Stimulated activated CD4-positive, alpha-beta T cell treated with anti-CD3 and anti-CD28 coated beads, Interleukin-2, amount 100 ng/mL, for 24 hours (primary cell): ENCODE measurements at places on chromosomes 12 and 14.

DNA sequence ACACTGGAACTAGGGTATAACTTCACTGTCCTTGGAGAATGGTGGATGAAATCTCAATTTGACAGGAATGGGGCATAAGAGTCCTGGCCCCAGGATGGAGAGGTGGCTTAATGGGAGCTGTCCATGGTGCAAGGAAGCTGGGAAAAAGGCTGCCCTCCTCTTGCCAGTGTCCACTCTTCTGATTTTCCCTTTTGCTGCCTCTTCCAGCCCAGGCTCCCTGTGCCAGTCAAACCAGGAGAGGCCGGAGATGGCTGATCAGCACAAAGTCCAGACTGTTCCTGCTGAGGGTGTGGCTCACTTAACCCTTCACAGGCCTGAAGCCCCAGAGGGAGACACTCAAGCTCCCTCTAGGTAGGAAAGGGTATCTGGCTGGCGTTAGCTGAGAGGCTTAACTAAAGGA, at the start of gene MYO1A:
Gene MYO1A (minus strand): TSS at position 240 of the 400 bp plus-strand sequence. CDS start 1,806 bp downstream, outside the sequence.
- DNase-seq = no peak

GRCh38 chr12:74227846-74228545, 309.6 kb upstream of the ATXN7L3B start:
- DNase-seq = no peak

DNA sequence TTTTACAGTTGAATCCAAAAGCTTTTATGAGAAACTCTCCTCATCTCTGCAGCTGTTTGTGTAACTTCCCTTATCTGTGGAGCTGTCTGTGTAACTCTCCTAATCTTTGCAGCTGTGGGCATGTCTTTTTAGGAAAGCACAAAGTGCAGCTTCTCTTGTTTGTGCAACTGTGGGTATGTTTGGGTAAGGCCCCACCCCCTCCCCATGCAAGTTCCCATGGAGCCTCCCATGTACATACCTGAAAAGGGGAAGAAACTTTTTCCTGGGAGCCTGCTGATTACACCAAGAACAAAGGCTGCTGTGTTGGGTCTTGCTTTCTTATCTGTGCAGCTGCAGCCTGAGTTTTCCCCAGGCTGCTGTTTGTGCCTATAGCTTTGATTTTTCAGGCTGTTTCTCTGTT, 42.7 kb upstream of the CDKN3 start:
- DNase-seq = no peak

GRCh38 chr14:33737446-33737845, 213.4 kb downstream of the EGLN3 start:
- DNase-seq = no peak

DNA sequence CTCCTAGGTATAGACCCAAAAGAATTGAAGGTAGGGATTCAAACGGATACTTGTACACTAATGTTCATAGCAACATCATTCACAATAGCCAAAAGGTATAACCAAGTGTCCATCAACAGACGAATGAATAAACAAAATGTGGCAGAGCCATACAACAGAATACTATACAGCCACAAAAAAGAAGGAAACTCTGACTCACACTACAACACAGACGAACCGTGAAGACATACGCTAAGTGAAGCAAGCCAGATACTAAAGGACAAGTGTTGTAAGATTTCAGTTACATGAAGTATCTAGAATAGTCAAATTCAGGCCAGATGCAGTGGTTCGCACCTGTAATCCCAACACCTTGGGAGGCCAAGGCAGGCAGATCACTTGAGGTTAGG, 19.1 kb downstream of the CAMKK2 start:
- DNase-seq = no peak

- DNase-seq = no peak
Observed at GRCh38 chr12:75815756-75816155, 215.8 kb downstream of the PHLDA1 start.

- DNase-seq = no peak
Observed at GRCh38 chr12:66132408-66132807, 1.9 kb upstream of the LLPH start.

GRCh38 chr12:6722863-6723262, 983 bp upstream of the COPS7A start:
- DNase-seq = no peak

- no peak for DNase-seq
Observed at GRCh38 chr12:30914986-30915591, 11.5 kb upstream of the TSPAN11 start.

GRCh38 chr12:87274594-87275245, 754.5 kb downstream of the C12orf50 start:
- no peak for DNase-seq

- DNase-seq = no peak
Observed at GRCh38 chr12:70581208-70581607, 56.0 kb downstream of the PTPRB start.

DNA sequence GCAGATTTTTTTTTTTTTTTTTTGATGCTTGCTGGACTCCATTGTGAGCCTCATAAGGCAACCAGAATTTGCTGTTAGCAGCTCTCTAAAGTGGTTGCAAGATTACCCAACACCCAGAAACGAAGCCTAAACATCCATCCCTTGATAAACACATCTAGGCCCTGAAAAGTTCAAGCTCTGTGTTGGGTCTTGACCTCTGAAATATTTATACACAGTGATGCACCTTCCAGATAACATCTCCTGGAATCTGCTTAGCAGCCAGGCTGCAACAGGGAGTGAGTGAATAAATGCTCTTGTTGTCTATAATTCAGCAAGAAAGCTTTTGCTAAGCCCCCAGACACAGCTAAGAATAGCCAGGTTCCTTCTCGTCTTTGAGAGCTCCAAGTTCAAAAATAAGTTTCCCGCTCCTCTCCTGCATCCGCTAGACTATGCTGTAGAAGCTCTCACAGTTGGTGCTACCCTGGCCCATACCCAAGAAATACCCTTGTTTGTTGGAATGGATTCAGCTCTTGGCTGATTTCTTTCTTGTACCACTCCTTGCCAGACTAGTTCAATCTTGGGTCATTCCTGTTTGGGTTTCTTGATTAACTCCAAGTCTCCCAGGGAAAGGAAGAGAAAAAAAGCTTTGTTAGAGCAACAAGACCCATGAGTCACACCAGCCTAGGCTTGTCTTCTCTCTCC, 610.6 kb upstream of the TBX3 start:
- no peak for DNase-seq

- DNase-seq = no peak
Observed at GRCh38 chr14:92944976-92945375, 22.0 kb downstream of the CHGA start.

DNA sequence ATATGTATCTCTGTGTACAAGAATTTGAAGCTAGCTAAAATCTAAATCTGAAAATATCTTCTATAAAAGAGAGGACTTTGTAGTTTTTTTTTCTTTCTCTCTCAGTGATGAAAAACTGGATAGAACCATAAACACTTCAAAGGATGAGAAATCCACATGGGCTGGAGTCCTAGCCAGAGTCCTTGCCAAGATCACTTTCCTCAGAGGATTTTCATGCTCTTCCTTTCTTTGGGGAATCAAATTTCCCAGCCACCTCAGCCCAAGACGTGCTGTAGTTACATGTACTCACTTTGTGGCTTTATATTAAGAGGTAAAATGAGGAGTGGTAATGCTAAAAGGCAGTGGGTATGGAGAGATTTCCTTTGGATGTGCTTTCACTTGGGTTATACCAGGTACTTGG, 110.3 kb downstream of the SLC38A1 start:
- DNase-seq = no peak

- no peak for DNase-seq
Observed at GRCh38 chr14:68380329-68380741, 412.5 kb downstream of the ZFP36L1 start.

DNA sequence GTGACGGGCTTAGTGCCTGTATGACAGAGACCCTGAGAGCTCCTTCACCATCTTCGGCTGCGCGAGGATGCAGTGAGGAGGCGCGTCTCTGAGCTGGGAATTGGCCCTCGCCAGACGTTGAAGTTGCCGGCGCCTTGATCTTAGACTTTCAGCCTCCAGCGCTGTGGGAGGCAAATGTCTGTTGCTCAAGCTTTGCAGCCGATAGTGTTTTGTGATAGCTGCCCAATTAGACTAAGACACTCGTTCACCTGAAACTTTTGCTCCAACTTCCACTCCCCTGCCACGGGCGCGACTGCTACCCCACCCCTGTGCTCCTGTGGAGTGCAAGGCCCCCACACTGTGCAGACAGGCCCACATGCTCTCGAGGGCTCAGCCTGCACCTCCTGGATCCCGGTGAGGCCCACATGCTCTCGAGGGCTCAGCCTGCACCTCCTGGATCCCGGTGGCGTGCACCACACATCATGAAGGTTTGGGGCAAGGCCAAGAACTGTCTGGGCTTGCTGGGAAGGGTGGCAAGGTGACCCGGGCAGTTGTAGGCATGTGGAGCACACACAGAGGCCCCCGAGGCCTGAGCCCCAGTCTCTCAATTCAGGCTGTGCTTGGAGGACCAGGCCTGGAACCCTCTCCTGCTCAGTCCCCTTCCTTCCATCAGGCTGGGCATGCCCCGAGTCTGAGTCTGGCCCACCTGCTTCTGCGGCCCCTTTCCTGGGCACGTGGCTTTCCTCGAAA, 324.6 kb downstream of the TMEM121 start:
- DNase-seq = no peak

DNA sequence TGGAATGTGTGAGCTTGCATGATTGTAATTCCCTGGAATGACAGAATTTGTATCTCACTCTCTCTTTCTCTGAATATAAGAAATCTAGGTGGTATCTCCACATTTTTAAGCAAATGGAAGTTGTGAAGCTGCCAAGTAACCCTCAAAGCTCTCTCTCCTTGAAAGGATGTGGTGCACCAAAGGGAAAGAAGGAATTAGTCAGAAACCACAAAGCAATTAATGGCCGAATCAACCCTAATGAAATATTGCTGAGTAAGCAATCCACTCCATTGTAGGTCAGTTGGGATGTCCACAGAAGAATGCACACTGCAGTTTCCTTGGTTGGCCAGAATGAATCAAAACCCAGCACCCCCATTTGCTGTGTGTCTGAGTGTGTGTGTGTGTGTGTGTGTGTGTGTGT, 153.5 kb downstream of the KCNA5 start:
- DNase-seq = no peak

DNA sequence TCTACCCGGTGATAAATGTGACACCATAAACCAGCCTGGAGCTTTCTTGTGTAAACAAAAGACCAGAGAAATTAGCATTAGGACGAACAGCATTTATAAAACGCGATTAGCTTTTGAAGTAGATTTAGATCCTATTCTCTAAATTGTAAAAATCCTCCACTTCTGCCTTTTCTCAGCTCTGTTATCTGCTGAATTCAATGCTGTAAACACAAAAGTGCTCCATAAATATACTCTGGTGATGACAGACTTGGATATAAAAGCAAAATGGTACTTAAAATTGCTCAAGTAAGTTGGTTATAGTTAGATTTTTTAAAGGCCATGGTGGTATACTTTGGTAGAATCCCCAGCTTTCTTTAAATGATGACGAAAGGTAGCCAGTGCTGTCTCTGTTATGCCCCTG, 114.6 kb upstream of the RMST start:
- DNase-seq = no peak

GRCh38 chr14:32552766-32553165, 223.7 kb downstream of the AKAP6 start:
- DNase-seq = no peak

DNA sequence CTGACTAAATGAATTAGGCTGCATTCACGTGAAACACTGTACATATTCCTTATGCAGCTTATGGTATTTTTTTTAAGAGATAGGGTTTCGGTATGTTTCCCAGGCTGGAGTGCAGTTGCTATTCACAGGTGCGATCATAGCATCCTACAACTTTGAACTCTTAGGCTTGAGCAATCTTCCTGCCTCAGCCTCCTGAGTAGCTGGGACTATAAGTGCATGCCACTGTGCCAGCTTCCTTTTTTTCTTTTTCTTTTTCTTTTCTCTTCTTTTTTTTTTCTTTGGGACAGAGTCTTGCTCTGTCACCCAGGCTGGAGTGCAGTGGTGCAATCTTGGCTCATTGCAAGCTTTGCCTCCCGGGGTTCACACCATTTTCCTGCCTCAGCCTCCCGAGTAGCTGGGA, 35.8 kb upstream of the SPPL3 start:
- DNase-seq = no peak

DNA sequence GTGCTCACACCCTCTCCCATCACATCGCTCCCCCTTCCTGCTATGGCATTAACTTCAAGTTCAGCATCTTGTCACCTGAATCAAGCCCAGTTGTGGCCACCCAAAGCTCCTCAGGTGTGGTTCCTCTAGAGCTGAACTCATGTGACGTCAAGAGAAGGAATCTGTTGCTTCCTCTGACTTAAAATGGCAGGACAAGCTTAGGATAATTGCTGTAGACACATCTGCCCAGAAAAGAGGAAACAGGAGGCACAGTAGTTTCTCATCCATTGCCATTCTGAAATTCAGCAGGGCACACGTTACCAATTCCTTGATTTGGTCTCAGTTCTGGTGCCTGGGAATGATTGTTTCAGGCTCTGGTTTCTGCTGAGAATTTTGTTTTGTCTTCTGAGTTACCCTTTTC, 52.1 kb downstream of the RCOR1 start:
- DNase-seq = no peak

- no peak for DNase-seq
Observed at GRCh38 chr12:11834104-11834812, 184.8 kb downstream of the ETV6 start.

GRCh38 chr14:44170101-44170500, 337.0 kb downstream of the FSCB start:
- no peak for DNase-seq

DNA sequence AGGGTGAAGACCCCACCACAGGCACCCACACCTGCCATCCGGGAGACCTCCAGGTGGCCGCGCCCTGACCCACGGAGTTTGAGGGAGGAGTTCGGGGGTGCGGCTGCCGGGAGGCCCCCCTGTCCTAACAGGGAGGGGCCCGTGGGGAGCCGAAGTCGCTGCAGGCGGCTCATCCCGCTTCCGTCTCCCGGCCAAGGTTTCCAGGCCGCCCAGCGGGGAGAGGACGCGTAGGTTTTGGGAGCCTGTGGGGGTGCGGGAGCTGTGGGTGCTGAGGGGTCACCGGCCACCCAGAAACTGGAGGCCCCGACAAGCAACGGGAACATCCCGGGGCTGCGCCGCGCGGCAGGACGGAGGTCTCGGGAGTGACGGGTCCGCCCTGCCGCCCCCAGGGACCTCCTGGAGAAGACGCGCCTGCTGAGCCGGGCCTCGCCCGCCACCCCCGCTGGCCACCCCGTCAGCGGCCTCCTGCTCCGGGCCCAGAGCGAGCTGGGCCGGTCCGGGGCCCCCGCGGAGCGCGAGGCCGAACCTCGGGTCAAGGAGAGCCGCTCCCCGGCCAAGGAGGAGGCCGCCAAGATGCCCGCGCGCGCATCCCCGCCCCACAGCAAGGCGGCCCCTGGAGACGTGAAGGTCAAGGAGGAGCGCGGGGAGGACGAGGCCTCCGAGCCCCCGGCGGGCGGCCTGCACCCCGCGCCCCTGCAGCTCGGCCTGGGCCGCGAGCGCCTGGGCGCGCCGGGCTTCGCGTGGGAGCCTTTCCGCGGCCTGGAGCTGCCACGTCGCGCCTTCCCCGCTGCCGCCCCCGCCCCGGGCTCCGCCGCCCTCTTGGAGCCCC, 27.6 kb downstream of the LRCOL1 start:
- DNase-seq = no peak

- no peak for DNase-seq
Observed at GRCh38 chr12:89862511-89863445, 154.1 kb upstream of the ATP2B1 start.

DNA sequence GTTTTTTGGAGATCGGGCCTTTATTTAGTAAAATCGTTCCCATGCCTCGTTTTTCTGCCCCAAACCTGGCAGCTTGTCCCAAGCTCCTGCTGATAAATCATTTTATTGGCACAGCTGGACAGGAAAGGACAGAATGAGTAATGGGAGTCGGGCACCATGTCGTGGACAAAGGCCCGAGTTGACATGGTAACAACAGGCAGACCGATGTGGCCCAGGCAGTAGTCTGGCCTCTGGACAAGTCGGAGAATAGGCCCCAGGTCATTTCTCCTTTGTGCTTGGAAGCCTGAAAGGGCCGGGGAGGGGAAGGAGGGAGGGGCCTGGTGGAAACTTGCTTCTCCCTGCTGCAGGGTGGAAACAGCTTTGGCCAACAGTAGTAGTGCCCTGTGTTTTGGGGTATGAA, 234.9 kb downstream of the SUDS3 start:
- no peak for DNase-seq
